ENCODE measurements at places on chromosomes 6 and 20.

DNA sequence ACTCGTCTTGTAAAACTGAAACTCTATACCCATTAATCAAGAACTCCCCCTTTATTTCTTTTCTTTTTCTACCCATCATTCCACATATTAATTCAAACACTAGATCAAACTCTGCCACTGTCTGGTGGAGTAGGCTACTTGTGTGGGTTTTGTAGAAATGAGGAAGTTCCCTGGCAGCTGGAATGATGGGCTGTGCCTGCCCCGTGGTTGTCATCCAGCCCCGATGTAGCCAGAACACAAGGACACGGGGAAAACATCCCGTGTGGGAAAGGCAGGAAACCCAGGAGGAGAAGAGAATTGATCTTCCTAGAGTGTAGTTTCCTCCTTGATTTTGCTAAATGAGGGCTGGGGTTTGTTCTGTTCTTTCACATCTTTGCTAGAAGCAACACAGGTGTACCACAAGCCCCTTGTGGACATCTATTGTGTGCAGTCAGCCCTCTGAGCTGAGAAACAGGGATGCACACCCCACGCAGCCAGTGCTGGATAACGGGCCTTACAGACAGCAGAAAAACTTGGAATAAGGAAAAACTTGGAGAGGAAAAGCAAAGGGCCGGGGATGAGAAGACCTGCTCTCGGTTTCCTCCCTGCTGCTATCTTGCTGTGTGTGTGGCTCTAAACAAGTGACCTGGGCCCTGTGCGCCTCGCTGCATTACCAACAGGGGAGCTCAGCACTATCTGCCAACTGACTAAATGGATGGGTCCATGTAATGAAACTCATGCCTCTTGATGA, 88.0 kb downstream of the SCML4 start:
- DNase-seq, result no peak

DNA sequence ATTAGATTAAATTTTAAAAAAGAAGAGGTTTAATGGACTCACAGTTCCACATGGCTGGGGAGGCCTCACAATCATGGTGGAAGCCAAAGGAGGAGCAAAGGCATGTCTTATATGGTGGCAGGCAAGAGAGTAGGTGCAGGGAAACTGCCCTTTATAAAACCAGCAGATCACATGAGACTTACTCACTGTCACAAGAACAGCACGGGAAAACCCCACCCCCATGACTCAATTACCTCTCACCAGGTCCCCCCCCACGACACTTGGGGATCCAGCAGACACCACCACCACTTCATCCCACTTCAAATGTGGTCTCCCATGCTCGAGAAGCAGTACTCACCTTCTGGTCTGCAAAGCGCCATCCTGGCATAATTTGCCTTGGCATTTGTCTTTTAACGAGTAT, 24.6 kb downstream of the MTFR2 start:
- DNase-seq, result no peak

GRCh38 chr6:167758309-167759023, 68.2 kb upstream of the AFDN start:
- DNase-seq, result no peak

- no peak for DNase-seq
Observed at GRCh38 chr6:169854083-169854725, 102.8 kb downstream of the ERMARD start.

DNA sequence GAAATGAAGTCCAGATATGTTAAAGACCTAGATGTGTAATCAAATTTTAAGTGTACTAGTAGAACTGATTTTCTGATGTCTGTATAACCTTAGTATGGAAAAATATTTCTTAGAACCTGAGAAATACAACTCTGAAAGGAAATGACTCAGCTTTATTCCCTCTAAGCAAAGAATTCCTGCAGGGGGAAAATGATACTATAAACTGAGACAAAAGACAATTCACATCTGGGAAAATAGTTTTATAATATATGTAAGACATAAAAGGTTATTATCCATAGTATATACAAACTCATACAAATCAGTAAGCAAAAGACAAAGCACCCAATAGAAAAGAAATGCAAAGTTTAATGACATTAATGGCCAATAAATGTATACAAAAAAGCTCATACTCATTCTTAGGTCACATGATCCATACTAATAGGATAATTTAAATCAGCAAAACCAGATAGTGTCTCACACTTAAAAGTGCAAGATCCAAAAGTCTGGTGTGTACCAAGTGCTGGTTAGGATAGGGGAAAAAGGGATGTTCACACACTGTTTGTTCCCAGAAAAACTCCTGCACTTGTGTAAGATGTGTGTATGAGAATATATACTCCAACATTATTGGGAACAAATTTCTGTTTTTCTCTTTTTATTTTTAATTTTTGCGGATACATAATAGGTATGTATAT, 22.6 kb downstream of the RNF217 start:
- no peak for DNase-seq

DNA sequence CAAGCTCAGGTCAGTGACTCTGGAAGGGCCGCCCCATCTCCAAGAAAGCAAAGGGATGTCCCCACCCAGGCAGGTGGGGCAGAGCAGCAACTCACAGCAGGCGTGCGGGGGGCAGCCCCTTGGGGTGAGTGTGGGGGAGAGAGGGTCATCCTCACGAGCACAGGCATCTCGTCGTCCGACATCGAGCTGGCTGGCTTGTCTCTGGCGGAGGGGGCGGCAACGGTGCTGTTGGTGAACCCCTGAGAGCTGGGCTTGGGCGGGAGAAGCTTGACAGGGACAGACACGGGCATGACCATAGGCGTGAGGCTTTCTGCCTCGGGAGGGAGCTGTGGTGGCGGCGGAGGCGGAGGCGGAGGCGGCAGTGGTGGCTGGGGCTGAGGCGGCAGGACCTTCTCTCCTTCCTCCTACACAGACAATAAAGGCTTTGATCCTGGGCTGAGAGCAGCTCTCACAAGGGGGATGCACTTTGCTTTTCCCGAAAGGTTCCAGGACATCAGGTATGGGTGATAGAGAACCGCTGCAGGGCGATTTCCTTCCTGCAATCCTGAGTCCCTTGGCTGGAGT, 45.6 kb upstream of the MRPS10 start:
- no peak for DNase-seq

GRCh38 chr20:1809611-1810510, 85.3 kb upstream of the SIRPA start:
- DNase-seq, result no peak

GRCh38 chr6:154298297-154298696, 58.3 kb downstream of the IPCEF1 start:
- no peak for DNase-seq

GRCh38 chr6:142833054-142833453, 111.9 kb downstream of the HIVEP2 start:
- no peak for DNase-seq

- DNase-seq, result no peak
Observed at GRCh38 chr6:166659581-166659980, 32.5 kb upstream of the RPS6KA2 start.

GRCh38 chr6:108739496-108740330, 108.5 kb upstream of the ARMC2 start:
- DNase-seq, result no peak

GRCh38 chr6:15479761-15480160, 183.1 kb downstream of the DTNBP1 start:
- no peak for DNase-seq

DNA sequence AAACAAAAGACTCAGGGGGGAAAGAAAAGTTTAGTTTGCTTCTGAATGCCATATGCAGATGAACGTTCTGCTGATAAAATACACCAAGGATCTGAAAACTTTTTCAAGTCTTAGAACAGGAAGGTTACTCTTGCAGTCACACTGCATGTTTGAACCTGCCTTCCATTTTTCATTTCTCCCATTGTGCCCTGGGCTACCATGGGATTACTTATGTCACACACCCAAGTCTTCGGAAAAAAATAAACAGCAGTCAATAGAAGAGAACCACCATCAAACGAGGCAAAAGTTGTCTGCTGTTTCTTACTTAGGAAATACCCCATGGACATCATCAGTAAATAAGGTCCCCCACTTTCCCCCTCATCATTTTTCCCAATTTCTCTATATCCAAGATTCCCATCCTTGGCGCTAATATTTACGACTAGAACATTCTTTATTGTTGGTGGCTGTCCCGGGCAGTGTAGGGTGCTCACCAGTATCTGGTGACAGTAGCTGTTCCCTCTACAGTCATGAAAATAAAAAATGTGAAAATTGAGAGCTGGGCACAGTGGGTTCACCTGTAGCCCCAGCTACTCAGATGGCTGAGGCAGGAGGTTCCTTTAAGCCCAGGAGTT, 202.5 kb downstream of the BCAS1 start:
- DNase-seq, result no peak

DNA sequence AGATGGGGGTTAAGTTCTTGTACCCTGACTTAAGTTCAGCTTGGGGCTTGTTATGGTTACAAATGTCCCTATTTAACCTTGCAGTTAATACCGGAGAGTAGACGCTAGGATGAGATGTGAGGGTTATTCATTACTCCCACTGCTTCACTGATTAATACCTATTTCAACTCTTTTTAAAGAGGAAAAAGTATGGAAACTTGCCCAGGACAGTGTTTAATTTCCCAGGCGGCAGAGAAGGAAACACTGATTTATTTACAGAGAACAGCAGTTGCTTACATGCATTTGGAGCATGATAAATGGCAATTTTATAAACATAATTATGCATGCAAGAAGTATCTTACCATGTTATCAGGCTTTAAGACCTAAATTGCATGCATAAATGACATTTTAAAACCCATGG, 137.7 kb downstream of the RCAN2 start:
- DNase-seq, result no peak

DNA sequence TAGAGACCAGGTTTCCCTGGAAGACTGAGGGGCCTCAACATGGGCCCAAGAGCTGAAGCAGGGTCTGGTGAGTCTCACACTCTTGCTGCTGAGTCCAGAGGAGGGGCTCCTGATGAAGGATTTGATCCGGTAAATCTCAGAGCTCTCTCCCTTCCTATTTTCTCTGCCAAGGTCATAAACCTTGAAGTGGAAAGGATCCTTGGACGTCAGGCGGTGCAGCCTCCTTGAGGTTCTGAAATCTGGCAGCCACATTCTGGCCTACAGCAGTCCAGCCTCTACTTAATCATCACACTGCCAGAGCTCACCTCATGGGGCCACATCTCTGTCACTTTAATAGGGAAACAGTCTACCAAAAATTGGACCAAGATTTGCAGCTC, 24.0 kb downstream of the ACSS1 start:
- DNase-seq, result no peak

- no peak for DNase-seq
Observed at GRCh38 chr6:34663831-34664255, 32.7 kb downstream of the ILRUN start.

- DNase-seq, result no peak
Observed at GRCh38 chr6:146896062-146896813, 297.5 kb downstream of the ADGB start.

DNA sequence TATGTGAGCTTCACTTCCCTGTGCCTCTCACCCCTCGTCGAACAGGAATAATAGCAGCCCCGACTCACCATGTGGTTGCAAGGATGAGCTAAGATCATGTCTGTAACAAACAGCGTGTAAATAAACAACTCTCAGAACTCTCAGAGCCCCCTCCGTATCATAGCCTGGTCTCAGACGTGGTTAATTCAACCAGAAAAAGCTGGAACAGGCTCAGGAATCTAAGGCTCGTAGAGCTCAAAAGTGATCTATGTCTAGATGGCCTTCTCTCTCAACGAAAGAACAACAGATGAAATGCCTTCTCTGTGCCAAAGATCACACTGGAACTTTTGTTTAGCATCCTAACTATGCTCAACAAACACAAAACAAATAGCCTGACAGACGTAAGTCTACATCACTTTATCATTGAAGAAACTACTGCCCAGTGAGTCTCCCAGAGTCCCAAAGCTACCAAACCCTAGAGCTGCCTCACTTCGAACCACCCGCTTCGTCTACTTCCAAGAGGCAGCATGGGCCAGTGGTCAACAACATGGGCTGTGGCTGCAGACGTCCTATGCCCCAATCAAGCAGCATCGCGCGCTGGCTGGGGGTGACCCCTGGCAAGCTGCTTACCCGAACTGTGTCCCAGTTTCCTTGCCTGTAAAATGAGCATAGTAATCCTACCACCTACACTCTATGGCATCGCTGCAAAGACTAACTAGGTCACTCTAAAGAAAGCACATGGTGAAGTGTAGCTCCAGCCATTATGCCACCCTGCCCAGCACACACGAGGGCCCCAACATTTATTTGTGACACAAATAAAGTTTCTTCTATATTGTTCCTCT, 35.1 kb downstream of the NFATC2 start:
- DNase-seq, result no peak

DNA sequence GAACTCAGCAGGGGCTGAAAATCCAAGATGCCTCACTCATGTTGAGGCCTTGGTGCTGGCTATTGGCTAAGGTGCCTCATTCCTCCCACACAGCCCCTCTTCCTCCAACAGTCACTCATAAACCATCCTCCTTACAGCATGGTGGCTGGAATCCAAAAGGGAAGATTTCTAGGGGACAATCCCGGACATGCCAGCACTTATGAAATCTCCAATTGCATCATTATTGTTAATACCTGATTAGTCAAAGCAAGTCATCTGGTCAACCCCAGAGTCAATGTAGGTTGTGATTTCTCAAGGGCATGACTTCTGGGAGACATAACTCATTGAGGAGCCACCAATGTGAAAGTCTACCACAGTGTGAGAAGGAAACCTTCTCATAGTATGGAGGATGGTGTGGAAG, 506.6 kb upstream of the NOX3 start:
- no peak for DNase-seq

DNA sequence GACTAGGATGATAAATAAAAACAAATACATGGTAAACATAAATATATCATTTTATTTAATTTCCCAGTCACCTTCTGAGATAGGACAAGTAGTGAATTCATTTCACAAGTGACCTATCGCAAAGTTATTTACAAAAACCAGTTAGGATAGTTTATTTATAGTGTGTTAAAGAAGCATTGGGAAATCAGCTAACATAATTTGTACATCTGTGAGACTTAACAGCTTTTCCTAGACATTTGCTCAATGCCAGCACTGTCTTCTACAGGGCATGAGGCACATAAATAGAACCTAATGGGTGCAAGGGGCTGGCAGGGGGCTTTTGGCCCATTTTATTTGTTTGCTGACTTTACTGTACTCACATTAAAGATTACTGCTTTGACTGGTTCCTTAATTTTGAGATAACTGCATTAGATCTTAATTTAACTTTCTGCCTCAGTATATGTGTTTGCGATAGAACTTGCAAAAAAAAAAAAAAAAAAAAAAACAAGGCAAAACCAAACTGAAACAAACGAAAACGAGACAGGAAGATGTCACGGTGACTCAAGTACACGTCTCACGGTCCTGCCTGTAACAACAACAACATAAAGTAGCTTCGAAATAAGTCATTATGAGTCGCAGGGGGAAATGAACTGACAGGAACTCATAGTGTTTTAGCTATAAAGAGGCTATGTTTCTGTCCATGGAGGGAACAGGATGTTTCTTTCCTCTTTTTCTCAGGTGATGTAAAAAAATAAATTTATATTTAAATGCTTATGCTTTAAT, 133.7 kb upstream of the GMDS start:
- DNase-seq, result no peak

GRCh38 chr6:170402318-170403040, 95.9 kb downstream of the FAM120B start:
- DNase-seq, result no peak

All from NCI-H1694 treated with DMSO at 0.1 percent for 48 hours (cell line).